Suprapubic skin (tissue), 4 donors: ENCODE measurements at places on chromosomes 1 and 21.
A peak's percentile ranks its signal among the peaks of the same experiment; 100 is the strongest.

GRCh38 chr1:90936061-90936460 is 85.8 kb downstream of the ZNF644 start:
- DNase-seq: no peak

DNA sequence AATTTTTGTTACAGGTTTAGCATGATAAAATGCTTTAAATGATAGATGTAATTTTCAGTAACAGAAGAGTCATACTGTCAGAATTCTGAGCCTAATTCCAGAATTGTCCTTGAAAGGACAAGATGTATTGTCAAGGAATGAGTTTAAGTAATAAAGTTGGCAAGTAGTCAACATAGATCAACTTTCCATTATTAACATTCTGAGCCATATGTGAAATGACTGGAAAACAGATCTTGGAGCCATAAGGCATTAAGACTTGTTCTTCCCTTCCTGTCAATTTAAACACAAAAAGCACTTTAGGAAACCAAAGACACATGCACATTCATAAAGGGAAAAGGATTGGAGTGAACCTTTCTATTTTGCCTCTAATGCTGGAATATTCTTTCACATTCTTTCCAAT is 107.0 kb downstream of the ODF2L start:
- no peak for DNase-seq

GRCh38 chr1:53581476-53581875 is 122.3 kb downstream of the DMRTB1 start:
- DNase-seq: peak; percentile 10

DNA sequence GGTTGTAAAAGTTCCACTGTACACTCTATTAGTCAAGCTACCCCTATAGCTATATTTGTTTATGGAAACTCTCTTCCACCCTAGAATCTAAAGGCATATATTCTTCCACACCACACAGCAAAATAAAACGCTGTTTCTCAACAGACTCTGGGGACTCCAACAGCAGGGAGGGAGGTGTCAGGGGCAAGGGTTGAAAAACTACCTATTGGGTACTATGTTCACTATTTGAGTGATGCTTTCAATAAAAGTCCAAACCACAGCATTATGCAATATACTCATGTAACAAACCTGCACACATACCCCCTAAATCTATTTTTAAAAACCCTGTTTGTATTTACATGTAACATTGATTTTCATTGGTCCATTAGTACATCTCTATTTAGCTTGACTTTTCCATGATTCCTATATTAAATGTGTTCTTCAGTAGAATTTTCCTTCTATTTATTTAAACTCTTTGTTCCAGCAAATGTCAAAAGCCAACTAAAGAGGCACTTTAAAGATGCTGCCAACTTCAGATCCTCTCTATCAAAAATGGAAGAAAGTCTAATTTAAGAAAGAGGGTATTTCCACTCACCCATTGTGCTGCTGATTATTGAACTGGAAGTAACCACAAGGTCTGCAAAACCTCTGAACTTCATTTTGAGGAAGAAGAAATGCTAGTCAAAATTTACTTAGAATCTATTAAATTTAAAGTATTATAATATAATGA is 26.2 kb downstream of the RGS7 start:
- DNase-seq: no peak

DNA sequence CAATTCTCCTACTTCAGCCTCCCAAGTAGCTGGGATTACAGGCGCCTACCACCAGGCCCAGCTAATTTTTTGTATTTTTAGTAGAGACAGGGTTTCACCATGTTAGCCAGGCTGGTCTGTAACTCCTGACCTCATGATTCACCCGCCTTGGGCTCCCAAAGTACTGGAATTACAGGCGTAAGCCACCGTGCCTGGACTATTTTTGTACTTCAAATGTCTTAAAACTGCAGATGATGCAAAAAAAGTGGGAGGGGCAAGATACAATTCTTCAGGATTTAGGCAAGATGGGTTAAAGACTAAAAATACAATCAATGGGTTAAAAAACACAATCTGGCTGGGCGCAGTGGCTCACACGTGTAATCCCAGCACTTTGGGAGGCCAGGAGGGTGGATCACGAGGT is 4.7 kb downstream of the SCAF4 start:
- no peak for DNase-seq

- no peak for DNase-seq
Observed at GRCh38 chr1:6435129-6435528, 10.6 kb downstream of the ESPN start.
